ENCODE measurements at places on chromosomes 5 and 9. TPM values are rescaled to one million over a fixed set of nuclear protein-coding genes. Genes with fewer than 3 reads are reported as not detected.

DNA sequence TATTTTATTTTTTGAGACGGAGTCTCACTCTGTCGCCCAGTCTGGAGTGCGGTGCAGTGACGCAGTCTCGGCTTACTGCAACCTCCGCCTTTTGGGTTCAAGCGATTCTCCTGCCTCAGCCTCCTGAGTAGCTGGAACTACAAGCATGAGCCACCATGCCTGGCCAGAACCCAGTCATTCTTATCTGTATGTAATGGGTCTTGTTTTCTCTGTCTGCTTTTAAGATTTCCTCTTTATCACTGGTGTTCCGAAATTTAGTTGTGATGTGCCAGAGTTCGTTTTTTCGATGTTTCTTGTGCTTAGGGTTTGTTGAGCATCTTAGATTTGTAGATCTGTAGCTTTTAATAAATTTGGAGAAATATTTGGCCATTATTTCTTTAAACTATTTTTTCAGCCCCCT lies 19.2 kb downstream of the SLC25A25 start:
- H3K27me3 ChIP-seq: no peaks in the 10 kb centered on the region
- peak overlapping the region; percentile 6 for H3K27ac ChIP-seq
- H3K4me1 ChIP-seq: peaks cover 33% of the 10 kb centered on the region
- no peak for DNase-seq
- H3K36me3 ChIP-seq: peaks cover 22% of the 10 kb centered on the region
- H3K4me3 ChIP-seq: no peak overlapping the region

DNA sequence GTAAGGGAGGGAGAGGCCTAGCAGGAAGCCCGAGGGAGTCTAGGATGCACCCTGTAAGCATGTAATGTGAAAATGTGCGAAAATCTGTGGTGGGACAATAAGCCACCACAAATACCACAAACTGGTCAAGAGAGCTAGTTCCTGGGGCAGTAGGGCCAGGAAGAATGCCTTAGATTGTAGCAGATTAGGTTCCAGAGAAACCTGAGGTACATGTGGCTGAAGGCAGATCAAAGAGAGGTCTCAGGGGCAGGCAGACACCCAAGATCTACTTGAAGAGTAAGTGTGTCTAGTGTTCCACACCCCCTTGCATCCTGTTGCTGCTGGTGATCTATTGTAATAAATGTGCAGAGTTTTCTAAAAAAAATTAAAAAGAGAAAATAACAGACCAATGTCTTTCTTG lies 1677.3 kb upstream of the CDH6 start:
- H3K27ac ChIP-seq: no peak overlapping the region
- H3K27me3 ChIP-seq: no peaks in the 10 kb centered on the region
- H3K4me1 ChIP-seq: no peaks in the 10 kb centered on the region
- H3K36me3 ChIP-seq: no peaks in the 10 kb centered on the region

DNA sequence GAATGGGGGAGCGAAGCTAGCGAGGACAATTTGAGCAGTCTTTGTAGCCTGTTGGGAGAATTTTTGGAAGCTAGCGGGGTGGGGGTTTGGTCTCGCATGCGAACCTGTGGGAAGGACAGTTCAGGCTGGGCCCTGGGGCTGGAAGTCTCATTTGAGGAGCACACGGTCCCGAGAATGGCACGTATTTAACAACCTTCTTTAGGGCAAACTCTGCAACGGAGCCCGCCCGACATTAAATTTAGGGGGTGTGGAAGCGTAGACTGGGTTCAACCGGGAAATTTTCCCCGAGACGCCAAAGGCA lies 35.2 kb upstream of the NFIB start:
- no peak overlapping the region for H3K4me3 ChIP-seq
- no peak for DNase-seq
- H3K27me3 ChIP-seq: peaks cover 65% of the 10 kb centered on the region

GRCh38 chr5:81815321-81815720 lies 64.4 kb upstream of the SSBP2 start:
- DNase-seq: no peak
- no peak overlapping the region for H3K4me3 ChIP-seq
- H3K36me3 ChIP-seq: peaks cover 5% of the 10 kb centered on the region

- no peak overlapping the region for H3K4me3 ChIP-seq
- H3K27ac ChIP-seq: no peak overlapping the region
- no peak for DNase-seq
- no peaks in the 10 kb centered on the region for H3K36me3 ChIP-seq
Measured at GRCh38 chr9:96554801-96555566, 64.7 kb downstream of the CDC14B start.

DNA sequence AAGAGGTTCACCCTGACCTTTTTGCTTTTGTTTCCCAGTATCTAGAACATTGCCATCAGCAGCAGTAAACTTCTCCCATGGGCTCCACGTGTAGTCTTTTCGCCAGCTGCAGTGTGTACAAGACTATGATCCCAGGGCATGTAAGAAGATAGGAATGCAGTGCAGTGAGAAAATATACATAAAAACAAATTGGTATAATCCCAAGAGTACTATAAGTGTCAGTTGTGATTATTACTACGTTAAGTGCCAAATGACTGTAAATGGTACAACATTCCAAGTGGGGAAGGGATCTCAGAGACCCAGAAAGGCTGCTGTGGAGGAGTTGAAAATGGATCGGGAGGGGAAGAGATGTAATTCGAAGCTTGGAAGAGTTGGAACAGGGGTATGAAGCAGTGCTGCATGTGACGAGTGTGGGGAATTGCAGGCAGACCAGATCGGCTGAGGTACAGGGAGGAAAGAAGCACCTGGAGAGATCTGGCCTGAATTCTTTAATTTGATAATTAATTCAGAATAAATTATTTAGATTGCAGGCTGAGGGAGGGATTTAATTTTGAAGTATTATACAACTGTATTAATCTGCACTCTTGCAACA lies 95.1 kb downstream of the FBXL7 start:
- H3K4me3 ChIP-seq: no peak overlapping the region
- H3K27ac ChIP-seq: no peak overlapping the region
- no peaks in the 10 kb centered on the region for H3K4me1 ChIP-seq
- H3K36me3 ChIP-seq: no peaks in the 10 kb centered on the region

- no peak overlapping the region for H3K27ac ChIP-seq
- no peaks in the 10 kb centered on the region for H3K27me3 ChIP-seq
- H3K4me3 ChIP-seq: no peak overlapping the region
- H3K4me1 ChIP-seq: no peaks in the 10 kb centered on the region
Measured at GRCh38 chr9:14007190-14007769, 306.7 kb downstream of the NFIB start.

DNA sequence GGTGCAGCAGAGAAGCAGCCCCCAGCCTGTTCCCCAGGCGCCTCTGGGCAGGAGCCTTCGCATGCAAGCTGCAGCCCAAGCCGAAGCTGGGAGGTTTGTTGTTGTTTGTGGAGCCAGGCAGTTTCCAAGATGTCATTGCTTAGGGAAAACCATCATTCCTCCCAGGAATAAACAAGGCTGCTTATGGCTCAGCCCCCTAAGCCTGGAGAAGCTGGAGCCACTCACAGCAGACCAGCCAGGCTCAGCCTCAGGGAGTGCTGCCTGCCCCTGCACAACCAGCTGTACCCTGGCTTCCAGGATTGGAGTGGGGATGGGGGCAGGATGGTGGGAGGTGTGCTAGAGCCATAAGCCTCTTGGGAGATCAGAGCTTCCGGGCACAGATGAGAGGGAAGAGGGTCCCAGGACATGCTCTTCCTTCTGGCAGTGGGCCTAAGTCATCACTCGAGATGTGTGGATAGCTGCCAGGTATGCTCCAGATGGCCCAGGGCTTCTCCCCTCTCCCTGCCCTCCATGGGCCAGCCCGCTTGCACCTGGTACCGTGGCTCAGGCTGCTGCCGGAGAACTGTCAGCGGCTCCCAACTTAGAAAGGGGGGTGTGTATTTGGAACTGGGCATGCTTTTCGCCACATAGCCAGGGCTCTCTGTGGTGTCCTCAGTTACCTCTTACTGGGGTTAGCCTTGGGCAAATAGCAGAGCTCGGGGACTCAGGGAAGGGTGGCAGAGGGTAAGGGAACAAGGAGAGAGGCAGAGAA lies 105.2 kb downstream of the RGS3 start:
- no peak overlapping the region for H3K4me3 ChIP-seq
- no peak overlapping the region for H3K27ac ChIP-seq
- peak; percentile 23 for DNase-seq
- peaks cover 2% of the 10 kb centered on the region for H3K36me3 ChIP-seq

- H3K4me1 ChIP-seq: peaks cover 25% of the 10 kb centered on the region
- H3K36me3 ChIP-seq: peaks cover 44% of the 10 kb centered on the region
- DNase-seq: no peak
- no peak overlapping the region for H3K4me3 ChIP-seq
- H3K27me3 ChIP-seq: no peaks in the 10 kb centered on the region
- H3K27ac ChIP-seq: no peak overlapping the region
Measured at GRCh38 chr5:157506981-157507780, 47.2 kb downstream of the NIPAL4 start.

GRCh38 chr5:140557136-140557805 lies at the start of gene SRA1:
Gene SRA1 (minus strand): TSS chr5:140557473. CDS start chr5:140557452, 21 bp downstream.
- peak within 1 kb of the TSS; percentile 85 for H3K27ac ChIP-seq
- no peaks in the 10 kb centered on the region for H3K27me3 ChIP-seq
- peak within 1 kb of the TSS; percentile 92 for H3K4me3 ChIP-seq
- DNase-seq: peak; percentile 90

- H3K27ac ChIP-seq: no peak overlapping the region
- no peak for DNase-seq
Measured at GRCh38 chr9:125470767-125471580, 209.3 kb downstream of the GAPVD1 start.

Gene GRXCR2
- total RNA-seq: not detected

Gene CDO1
- 0.36 TPM for total RNA-seq

Gene IL13
- 0.30 TPM for total RNA-seq

Gene INSYN2B
- total RNA-seq: not detected

Gene EXOSC2
- 57.2 TPM for total RNA-seq

Gene TPM2
- 35.7 TPM for total RNA-seq
